ENCODE measurements at places on chromosomes 16 and 17.

- no peak for DNase-seq
These were observed 20.9 kb downstream of the KIFC3 start for GRCh38 chr16:57781349-57781740.

DNA sequence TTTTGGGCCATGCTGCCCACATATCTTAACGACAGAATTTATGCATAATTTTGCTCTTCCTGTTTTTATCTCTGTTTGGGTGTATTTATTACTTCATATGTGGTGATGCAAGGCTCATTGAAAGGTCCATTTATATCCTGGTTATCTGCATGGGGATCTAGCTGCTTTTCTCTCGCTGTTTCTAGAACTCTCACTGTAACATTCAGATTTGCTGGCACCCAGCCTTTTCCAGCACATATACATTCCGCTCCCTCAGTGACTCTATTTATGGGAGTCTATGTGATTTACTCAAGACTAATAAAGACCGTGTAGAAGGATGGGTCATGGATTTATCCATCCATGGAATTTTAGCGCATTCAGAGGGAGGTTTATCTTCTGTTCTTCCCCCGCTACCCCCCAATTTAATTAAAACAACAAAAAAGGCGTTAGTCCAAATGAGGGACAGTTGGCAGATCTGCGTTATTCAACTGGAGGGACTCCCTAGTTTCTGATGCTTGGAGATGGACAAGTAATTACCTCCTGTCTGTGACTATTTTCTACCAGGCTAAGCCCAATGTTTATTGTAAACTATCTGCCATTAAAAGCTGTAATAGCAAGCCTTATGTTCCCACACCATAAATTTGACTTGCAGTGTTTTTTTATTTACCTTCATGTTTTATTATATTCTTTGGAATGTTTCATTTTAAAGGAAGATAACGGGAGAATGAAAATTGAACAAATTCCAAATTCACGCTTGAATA, 19.8 kb upstream of the MARCHF10 start:
- DNase-seq, result no peak

- no peak for DNase-seq
These were observed 23.5 kb downstream of the SMTNL2 start for GRCh38 chr17:4607773-4608187.

GRCh38 chr17:59812139-59812538, 80.6 kb downstream of the TUBD1 start:
- DNase-seq, result no peak

GRCh38 chr16:87392821-87393679, 914 bp downstream of the MAP1LC3B start:
- peak; percentile 59 for DNase-seq

DNA sequence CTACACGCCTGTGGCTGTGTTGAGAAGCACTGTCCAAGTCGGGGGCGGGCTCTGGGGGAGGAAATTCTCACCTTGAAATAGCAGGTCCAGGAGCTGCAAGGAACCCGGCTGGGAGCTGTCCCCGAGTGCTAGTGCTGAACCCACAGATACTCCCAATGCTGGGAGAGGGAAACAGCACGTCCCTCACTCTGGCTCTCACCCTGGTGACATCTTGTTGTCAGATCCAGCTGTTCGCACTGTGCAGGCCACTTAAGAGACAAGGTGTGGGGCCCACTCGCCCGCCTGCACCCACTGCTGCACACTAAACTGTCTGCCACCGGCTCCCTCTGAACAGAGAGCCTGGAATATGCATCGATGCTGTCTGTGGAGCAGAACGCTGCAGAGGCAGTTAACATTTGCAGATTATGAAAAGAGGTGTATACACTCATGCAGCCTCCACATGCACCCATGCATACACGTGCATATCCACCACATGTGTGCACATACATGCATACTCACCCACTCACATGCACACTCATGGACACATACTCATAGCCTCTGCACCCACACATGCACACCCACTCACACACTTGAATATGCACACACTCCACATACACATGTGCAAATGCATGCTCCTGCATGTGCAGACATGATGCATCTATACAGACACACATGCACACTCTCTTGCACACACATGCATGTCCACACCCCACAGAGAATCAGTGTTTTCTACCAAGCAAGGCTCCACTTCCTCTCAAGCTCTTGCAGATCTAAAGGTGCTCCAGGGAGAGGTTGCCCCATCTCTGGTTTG, 42.0 kb downstream of the MGAT5B start:
- DNase-seq, result peak; percentile 93

DNA sequence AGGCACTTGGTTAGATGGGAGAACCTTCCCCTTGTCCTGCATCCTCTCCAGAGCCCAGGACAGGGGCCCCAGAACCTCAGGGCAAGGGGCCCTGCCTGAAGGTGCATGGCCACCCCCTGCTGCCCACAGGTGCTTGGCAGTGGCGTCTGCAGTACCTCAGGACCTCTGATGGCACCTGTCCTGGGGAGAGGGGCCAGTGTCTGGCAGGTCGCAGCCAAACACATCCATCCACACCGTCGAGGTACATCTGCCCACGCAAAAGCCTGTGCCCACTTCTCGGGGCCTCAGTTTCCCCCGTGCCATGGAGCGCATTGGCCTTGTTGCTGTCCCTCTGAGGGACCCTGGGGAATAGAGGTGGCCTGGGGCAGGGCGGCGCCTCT, 9.3 kb downstream of the MAP2K3 start:
- no peak for DNase-seq

- DNase-seq, result peak; percentile 86
These were observed 20.7 kb upstream of the ADCY7 start for GRCh38 chr16:50245417-50246298.

- DNase-seq, result no peak
These were observed 335.3 kb downstream of the SNX29 start for GRCh38 chr16:12311877-12312276.

DNA sequence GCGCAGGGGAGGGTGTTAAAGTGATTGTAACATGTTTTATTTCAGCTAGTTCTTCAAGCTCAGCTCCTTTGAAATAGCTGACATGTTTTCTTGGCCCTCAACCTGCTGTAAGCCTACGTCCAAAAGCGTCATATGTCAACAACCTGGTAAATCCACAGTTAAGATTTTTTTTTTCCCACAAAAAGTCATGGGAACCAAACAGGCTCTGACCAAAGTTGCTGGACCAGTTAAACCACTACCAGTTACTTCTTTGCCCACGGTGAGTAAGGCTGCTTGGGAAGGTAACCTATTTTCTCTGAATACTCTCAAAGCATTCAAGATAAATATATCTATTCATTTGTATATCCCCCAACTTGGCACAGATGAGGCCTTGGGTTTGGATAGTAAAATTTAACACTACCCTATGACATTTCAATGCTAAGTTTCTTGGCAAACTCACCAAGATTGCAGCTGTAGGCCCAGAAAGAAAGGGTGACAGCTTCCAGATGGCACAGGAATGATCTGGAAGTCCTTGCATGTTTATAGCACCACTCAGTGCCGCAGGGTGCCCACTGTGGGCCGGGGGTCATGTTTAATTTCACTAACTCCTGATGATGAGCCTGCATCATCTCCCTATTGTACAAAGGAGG, 166.2 kb downstream of the XYLT1 start:
- DNase-seq, result no peak

GRCh38 chr16:66420396-66420795, 6.7 kb upstream of the BEAN1 start:
- no peak for DNase-seq

DNA sequence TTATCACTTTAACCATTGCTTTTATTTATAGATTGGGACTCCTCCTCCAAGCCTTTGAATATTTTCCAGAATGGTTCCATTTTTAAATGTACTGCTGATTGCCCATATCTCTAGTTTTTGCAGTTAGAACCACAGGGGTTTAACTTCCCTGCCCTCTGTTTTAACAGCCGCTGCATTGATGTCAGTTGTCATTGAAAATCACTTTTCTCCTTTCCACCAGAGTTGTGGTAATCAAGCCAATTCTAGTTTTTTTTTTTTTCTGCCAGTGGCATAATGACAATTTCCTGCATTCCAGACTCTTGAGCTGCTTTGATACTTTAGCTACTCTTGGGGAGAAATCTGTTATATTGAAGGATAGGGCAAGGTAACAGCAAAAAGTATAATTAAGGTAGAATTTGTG, 91.5 kb downstream of the HS3ST4 start:
- no peak for DNase-seq

- no peak for DNase-seq
These were observed 45.4 kb downstream of the CFDP1 start for GRCh38 chr16:75387951-75388350.

- DNase-seq, result peak; percentile 90
These were observed 26.9 kb upstream of the RPL38 start for GRCh38 chr17:74176546-74177001.

DNA sequence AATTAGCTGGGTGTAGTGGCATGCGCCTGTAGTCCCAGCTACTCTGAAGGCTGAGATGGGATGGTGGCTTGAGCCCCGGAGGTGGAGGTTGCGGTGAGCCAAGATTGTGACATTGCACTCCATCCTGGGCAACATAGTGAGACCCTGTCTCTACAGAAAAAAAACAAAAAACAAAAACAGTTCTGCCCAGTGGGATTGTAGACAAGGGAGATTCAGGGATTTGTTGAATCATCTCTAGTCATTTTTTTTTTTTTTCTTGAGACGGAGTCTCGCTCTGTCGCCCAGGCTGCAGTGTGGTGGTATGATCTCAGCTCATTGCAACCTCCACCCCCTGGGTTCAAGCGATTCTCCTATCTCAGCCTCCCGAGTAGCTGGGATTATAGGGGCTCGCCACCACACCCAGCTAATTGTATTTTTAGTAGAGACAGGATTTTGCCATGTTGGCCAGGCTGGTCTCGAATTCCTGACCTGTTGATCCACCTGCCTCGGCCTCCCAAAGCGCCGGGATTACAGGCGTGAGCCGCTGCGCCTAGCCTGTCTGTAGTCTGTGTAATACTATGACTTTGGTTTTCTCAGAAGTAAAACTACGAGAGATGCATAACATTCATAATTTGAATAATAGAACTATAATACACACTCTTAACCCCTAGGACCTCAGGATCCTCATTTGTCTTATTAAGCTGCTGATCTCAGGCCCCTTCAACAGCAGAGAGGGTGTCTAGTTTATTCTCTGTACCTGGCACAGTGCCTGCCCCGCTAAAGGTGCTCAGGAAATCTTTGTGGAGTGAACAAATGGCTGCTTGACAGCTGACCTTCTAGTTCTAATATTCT, 1.4 kb downstream of the TEN1 start:
- no peak for DNase-seq

DNA sequence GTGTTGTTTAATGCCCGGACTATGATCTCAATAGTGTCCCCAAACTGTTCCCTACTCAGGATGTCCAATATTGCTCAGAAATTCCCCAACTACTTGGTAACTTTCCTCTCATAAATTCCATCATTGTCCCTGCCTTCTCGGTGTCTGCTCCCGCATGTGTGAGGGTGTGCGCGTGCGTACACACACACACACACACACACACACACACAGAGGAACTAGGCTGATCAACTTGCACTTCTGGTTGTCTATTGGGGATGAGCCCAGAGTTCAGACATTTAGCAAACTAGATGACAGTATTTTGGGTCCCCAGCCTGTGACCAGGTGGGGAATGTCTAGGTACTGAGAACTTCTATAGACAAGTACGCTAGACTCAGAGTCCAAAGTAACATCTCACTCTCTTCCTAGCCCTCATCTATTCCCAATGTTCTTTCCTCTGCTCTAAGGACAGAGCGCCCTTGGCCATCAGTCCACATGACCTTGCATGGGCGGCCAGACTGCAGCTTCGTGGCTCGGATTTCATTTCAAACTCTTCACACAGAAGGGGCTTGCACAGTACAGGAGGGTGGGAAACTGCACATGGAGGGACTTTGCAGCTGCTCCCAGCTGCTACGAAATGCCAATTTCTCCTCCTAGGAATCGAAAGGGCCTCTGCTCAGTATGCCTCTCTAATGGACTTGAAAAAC, 5.3 kb downstream of the HS3ST3A1 start:
- no peak for DNase-seq

DNA sequence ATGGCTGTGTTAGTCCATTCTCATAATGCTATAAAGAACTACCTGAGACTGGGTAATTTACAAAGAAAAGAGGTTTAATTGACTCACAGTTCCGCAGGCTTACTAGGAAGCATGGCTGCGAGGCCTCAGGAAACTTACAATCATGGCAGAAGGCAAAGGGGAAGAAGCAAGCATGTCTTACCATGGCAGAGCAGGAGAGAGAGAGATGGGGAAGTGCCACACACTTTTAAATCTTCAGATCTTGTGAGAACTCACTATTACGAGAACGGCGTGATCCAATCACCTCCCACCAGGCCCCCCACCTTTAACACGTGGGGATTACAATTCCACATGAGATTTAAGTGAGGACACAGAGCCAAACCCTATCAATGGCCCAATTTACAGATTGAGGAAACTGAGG, 96.5 kb downstream of the SDK2 start:
- no peak for DNase-seq

Measured in posterior cingulate gyrus (tissue), 11 donors.